ENCODE measurements at places on chromosomes 3 and 15.

GRCh38 chr15:85794598-85795336, at the start of gene KLHL25:
TSS of gene KLHL25 (minus strand) at chr15:85794925. CDS start at chr15:85769810, 25,115 bp downstream.
- DNase-seq, result peak; percentile 82

GRCh38 chr3:79415356-79415755, 352.4 kb downstream of the ROBO1 start:
- no peak for DNase-seq

- no peak for DNase-seq
These were observed 353.2 kb downstream of the AGBL1 start for GRCh38 chr15:86432861-86433260.

DNA sequence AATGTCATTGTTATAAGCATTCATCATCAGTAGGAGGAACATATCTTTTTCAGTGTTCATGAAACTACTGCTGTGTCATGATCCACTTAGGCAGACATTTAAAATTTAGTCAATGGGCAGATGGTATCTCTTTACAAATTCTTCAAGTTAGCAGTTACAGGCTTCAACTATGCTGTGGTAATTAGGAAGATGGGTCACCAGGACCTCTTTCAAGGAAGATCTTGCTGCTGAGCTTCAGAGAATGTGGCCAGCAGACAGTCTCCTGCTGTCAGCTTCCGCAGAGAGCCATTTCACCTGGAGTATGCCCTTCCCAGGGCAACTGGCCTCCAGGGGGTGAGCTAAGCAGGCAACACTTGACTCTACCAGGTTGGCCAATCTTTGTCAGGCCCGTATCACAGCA, 19.4 kb downstream of the IFT57 start:
- no peak for DNase-seq

GRCh38 chr15:62495670-62496614, 330.9 kb upstream of the C2CD4B start:
- DNase-seq, result no peak

- no peak for DNase-seq
These were observed 215.3 kb downstream of the FAM43A start for GRCh38 chr3:194900854-194901522.

- no peak for DNase-seq
These were observed 141.5 kb downstream of the AQP9 start for GRCh38 chr15:58279654-58280053.

DNA sequence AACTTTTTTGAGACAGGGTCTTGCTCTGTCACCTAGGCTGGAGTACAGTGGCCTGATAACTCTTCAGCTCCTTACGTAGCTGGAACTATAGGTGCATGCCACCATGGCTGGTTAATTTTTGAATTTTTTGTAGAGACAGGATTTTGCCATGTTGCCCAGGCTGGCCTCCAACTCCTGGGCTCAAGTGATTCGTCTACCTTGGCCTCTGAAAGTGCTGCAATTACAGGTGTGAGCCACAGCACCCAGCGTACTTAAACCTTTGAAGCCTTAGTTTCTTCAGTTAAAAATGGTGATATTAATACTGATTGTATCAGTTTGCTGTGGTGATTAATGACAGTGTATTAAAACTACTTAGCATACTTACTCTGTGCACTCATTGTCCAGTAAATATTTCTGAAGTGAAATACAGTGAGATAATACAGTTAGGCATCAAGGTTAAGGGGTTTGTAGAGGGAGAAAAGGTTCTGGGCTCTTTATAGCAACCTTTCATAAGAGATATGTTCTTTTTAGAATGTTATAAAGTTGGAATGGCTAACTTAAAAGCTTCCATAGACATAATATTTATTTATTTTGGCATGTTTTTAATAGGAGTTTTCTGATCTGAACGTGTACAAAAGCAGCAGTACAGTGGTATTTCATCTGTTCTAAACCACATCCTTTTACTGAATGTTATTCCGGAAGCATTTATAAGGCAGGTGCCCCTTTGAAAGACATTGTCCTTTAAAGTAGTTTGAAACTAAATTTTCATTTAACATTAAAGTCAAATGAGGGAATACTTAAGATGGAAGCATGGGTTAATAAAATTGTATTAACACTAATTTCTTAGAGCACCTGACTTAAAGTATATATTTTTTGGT, 23.6 kb downstream of the NCK1 start:
- no peak for DNase-seq

- no peak for DNase-seq
These were observed 27.7 kb downstream of the SRPRB start for GRCh38 chr3:133833267-133833666.

DNA sequence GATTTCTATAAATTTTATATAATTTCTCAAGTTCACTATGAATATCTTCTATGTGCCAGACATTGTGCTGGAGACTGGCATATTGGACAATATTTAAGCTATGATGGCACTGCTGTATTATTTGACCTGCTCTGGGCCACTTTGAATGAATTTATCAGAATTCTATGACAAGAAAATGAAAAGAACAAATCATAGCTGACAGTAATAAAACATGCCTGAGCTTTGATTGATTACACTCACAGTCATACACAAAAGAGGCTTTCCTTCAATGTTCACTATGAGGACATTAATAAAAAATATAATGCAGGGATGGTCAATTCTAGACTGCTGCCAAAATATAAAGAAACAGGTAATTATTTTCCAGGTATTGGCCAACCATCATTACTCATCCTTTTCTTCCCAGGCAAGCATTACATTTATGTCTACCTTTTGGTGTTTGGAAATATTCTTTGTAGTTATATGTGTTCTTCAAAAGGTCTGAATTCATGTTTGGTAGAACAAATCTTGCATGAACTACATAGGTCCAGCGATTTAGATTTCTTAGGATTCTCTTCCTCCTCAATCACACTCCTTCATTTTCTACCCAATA, 81.0 kb upstream of the ALCAM start:
- no peak for DNase-seq

- DNase-seq, result no peak
These were observed 38.5 kb downstream of the MYO5C start for GRCh38 chr15:52256930-52257733.

GRCh38 chr3:51311055-51311454, 74.0 kb upstream of the MANF start:
- DNase-seq, result no peak

- no peak for DNase-seq
These were observed 766.8 kb downstream of the TBL1XR1 start for GRCh38 chr3:176430244-176431037.

DNA sequence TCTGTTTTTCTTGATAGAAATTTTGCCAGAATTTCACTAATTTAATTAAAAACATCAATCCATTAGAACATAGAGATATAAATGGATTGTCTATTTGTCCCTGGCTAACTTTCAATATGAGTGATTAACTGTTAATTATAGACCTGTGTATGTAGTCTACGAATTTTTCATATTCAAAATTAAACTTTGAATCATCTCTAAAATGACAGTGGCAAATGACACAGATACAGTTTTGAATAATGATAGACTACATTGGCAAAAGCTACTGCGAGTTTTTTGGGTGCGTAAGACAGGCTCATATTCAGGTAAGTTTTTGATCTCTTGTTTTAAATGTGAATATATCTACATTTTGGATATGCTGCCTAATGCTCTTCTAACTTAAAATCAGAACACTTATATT, 86.0 kb upstream of the TBC1D5 start:
- no peak for DNase-seq

GRCh38 chr3:182947888-182948287, 32.5 kb downstream of the DCUN1D1 start:
- no peak for DNase-seq

GRCh38 chr3:37761586-37761985, 100.1 kb upstream of the CTDSPL start:
- DNase-seq, result no peak

- no peak for DNase-seq
These were observed 44.4 kb downstream of the ANXA2 start for GRCh38 chr15:60353245-60353920.

DNA sequence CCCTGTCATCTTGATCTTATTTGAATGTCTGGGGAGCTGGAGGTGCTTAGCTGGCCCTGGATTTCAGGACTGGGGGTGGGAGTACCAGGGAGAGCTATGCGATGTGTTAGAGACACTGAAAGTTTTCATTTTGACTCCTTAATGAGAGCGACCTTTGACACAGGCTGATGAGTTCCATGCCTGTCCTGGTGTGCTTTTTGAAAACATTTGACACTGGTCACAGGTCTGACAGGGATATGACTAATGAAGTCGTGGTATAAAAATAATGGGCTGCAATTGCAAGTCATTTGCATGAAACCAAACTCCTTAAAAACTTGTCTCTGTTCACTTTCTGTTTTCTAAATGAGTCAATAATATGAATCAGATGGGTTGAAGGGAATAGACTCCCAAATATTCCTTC, 81.9 kb downstream of the MECOM start:
- DNase-seq, result no peak

DNA sequence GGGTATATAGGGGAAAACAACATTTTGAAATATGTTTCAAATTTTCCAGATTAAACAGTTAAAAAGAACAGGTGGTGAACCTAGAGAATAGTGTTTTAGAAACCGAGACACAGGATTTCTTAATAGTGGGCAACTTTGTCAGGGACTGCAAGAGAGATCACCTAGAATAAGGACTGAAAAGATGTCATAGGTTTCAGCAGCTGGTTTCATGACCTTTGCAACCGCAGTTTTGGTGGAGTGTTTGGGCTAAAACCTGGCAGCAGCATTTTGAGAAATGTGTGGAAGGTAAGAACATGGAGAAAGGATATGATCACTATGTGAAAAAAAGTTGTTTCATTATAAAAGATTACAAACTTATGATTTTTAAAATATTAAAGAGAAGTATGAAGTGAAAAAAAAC, 34.9 kb downstream of the PRKCI start:
- no peak for DNase-seq

- no peak for DNase-seq
These were observed 80.5 kb downstream of the STT3B start for GRCh38 chr3:31613177-31613576.

DNA sequence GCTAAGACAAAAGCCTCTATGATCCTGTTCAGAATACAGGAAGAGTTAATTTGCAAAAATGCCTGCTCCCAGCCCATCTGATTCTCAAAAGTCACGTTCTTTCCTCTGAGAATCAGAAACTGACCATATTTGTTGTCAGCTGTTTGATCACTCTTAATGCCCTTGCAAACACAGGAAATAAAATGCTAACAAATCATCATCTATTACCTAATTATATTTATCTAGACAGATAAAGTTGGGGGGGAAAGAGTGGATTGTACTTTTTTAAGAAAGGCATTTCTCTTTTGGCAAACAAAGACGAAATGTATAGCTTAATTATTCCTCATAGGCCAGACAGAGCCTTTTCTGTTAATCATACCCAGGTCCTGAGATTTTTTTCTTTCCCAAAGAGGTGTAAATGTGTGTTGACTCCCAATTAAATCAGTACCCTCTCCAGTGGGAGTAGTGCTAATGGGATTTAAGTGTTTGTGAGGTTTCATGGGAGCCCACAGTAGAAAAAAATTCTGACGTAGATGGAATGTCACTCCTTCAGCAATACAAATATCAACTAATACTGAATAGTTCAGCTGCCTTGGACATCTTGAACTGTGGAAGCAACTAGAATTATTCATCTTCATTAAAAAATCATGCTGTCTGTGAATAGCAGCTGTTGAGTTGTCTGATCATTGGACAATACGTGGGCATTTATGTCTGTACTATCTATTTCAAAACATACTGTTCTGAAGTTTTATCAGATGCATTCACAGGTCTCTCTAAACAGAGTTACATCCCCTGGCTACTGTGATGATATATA, 22.5 kb upstream of the BNIP2 start:
- no peak for DNase-seq

DNA sequence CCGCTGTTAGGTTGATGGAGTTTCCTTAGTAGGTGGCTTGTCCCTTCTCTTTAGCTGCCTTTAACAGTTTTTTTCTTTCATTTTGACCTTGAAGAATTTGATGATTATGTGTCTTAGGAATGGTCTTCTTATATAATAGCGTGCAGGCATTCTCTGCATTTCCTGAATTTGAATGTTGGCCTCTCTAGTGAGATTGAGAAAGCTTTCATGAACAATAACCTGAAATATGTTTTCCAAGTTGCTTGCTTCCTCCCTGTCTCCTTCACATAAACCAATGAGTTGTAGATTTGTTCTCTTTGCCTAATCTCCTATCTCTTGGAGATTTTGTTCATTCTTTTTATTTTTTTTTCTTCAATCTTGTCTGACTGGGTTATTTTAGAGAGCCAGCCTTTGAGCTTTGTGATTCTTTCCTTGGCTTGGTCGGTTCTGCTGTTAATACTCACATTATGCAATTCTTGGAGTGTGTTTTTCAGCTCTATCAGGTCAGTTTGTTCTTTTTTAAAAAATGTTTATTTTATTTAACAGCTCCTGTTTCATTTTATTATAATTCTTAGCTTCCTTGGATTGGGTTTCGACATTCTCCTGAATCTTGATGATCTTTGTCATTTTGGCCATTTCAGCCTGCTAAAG, 627.9 kb downstream of the SI start:
- no peak for DNase-seq

DNA sequence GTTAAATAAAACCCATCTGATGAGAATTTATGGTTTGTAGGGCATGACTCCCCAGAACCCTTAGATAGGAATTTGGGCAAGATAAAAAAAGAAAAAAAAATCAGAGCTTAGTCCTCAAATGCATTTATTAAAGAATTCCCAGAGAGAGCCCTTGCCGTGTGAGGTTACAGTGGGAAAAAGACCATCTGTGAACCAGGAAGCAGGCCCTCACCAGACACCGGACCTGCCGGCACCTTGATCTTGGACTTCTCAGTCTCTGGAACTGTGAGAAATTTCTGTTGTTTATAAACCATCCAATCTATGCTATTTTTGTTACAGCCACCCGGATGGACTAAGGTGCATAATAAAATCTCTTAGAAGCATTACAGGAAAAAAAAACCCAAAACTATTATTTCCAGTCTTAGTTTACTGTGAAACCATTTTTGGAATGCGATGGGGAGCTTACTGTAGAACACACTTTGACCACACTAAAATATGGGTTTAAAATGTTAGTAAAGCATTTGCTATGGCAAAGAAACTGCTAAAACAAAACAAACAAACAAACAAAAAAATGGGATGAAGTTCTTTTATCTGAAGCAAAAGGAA, 72.2 kb downstream of the LEKR1 start:
- no peak for DNase-seq

DNA sequence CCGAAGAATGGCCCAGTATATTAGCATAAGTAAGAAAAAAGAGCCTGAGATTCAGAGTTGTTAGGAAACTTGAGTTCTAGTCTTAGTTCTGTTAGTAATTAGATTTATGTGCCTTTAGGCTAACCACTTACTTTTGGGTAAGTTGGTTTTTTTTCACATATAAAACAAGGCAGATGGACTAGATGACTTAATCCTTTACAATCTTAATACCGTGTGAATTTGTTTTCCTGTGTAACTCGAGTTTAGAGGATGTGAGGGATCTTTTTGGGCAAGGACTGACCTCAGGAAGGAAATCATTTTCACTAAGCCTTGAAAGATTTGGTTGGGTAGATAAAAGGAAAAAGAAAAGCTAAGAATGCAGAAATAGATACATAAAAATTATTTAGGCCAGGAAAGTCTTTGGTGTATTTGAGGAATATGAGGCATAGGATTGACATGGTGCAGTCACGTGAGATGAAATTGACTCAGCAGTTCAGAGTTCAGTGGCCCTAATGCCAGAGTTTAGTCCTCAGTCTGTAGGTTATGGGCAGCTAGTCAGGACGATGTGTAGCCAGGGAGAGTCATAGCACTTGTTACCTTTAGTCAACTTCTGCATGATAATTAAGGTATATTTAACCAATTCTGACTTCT, 34.6 kb downstream of the PAK2 start:
- no peak for DNase-seq

- DNase-seq, result no peak
These were observed 67.6 kb upstream of the TGFBR2 start for GRCh38 chr3:30538791-30539190.
